NCI-H1436 treated with DMSO at 0.1 percent for 48 hours (cell line): ENCODE measurements at places on chromosomes 1 and 21.

DNA sequence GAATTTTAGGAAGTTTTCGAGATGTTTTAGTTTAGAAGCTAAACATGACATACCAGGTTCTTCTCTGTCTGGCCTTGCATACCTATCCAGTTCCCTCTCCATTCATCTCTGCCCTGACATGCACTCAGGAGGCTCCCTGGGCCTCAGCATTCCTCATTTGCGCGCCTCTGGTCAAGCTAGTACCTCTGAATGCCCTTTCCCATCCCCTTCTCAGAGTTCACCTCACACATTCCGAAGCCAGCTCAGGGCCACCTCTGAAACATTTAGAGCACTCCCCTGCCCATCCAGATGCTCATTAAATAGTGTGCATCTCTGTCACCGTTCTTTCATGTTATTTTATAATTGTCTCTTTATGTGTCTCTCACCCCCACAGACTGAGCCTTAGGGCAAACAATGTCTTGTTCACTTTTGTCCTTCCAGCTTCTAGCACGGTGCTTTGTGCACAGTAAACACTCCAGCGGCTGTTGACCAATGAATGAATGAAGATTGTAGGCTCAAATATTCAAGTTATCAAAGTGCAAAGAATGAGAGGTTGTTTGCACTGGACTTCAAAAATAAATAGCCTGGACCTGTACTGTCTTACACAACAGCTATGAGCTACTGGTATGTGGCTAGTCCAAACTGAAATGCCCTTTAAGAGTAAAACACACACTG lies 1.2 kb upstream of the DHCR24 start:
- no peak for DNase-seq

- no peak for DNase-seq
Observed at GRCh38 chr1:174777262-174777661, 222.5 kb upstream of the CACYBP start.

- DNase-seq = no peak
Observed at GRCh38 chr21:32412162-32413014, at the start of gene EVA1C. TSS of gene EVA1C (plus strand) at chr21:32412706. CDS start at chr21:32412854, 148 bp downstream.

GRCh38 chr1:98119796-98120195 lies 199.0 kb upstream of the DPYD start:
- no peak for DNase-seq

DNA sequence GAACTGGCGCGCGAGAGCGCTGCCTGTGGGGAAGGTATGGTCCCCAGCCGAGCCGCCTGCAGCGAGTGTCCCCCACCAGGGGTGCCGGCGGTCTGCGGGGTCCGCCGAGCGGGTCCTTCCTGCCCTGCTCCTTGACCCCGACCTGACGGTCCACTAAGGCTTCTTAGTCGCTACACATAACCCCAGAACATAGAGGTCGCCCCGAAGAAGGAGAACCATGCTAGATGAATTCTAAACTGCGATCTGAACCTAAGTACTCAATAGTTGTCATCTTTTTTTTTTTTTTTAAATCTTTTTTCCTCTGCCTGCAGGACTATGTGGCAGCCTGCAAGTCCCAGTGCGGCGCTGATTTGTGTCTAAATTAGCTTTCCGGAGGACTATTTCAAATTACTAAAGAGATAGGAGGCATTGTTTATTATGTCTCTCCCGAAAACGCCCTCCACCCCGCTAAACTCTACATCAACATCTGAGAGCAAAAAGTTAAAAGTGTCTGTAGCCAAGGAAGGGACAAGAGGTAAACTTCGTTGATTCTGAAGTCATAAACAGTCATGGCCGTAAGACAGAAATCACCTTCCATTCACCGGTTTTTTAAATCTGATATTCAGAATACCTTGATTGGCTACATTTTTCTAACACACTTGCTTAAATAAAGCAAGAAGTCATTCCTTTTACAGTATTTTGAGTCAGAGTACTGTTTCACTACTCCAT lies 476 bp downstream of the AXDND1 start:
- DNase-seq = no peak

DNA sequence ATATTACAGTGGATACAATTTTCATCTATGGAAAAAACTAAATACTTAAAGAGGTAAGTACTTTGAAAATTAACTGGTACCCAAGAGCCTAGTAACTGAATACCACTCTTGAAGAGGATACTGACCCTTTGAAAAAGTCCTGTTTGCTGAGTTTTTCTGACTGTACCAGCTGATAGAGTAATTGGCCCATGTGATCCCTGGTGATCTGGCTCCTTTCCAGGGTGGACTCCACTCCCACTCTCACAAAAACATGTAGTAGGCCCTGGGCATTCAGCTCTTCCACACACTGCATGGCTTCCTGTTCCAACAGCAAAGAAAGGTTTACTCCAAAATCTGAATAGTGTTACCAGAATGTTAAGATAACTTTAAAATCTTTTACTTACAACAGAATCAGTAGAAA lies 53.6 kb upstream of the HP1BP3 start:
- no peak for DNase-seq
